ENCODE measurements at places on chromosomes 1 and 21.
A peak's percentile ranks its signal among the peaks of the same experiment; 100 is the strongest.

DNA sequence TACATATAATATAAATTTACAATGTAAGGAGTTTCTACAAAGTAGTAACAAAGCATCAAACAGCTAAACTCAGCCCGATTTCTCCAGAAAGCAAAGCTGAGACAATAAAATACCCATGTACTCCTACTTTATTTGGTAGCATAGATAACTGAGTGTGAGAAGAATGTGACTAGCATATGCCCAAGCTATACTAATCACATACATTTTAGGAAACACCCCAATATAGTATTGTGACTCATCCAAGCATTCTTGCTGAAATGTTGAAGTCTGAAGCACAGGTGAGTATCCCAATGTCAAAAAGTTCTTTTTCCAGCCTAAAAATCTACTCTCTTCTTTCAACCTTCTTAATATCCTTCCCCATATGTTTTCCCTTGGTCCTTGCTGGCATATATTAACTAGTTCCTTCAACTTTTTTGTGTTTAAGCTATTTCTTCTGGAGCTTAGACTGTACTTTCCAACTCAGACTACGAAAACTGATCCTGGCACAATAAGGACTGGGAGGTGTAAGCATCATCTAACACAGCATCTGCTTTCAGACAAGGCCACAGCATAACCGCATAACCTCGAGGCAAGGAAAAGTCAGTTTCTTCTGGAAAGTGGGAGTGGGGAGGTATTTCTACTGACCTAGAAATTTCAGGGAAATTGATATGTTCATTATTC is 163.0 kb upstream of the RNPC3 start:
- DNase-seq, result no peak

DNA sequence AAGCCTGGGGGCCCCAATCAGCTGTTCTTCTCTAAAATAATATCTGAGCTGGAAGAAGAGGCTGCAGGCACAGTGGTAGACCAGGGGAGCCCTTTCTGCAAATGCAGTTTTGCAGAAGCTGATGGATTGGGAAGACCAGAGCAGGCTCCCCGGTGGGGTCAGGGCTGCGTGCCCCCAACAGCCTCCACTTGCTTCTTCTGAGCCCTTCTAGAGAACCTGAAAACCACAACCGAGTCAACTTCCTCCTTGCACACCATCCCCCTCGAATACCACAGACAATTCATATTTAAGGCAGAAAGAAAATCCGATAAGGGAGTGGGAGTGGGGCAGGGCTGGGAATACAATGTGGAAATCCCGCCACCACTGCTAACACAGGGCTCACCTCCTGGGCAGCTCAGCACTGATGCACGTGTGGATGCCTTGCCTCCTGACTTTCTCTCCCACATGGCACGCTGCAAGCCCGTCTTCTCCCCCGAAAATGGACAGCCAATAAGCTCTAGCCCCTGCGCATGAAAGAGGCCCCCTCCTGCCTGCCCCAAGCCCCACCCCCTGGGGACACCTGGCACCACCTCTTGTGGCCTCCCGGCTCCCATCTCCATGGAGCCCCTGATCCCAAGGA is 25.4 kb upstream of the ALDH4A1 start:
- DNase-seq, result peak; percentile 61

- peak; percentile 29 for DNase-seq
Observed at GRCh38 chr1:42340093-42340492, 5.1 kb upstream of the FOXJ3 start.

DNA sequence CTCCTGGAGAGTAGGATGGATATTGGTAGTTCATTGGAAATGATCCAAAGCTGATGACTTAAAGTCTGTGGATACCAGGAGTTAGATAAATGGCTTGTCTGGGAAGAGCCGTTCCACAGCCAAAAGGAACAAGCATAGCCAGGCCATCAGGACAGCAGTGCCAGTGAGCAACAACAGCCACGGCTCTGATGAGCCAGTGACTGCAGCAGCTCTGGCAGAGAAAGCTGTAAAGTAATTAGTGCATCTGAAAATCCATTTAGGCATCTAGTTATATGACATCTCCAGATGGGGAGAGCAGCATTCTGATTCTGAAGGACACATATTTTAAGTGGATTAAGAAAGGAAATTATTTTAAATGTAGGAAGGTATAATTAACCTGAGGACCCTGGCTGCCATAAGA is 256.2 kb upstream of the PLXNA2 start:
- DNase-seq, result no peak

GRCh38 chr1:51950701-51951100 is 39.8 kb downstream of the RAB3B start:
- DNase-seq, result peak; percentile 33

GRCh38 chr1:40788561-40789341 is 5.2 kb downstream of the KCNQ4 start:
- DNase-seq, result no peak

GRCh38 chr1:7821282-7821681 is 31.6 kb downstream of the UTS2 start:
- no peak for DNase-seq

- peak; percentile 65 for DNase-seq
Observed at GRCh38 chr21:43639470-43640353, 19.6 kb downstream of the HSF2BP start.

- DNase-seq, result no peak
Observed at GRCh38 chr21:9735421-9735961, 785.9 kb upstream of the TPTE start.

- DNase-seq, result peak; percentile 27
Observed at GRCh38 chr1:190373705-190374336, 103.8 kb downstream of the BRINP3 start.

GRCh38 chr1:224406216-224406615 is 28.4 kb downstream of the WDR26 start:
- DNase-seq, result peak; percentile 44

DNA sequence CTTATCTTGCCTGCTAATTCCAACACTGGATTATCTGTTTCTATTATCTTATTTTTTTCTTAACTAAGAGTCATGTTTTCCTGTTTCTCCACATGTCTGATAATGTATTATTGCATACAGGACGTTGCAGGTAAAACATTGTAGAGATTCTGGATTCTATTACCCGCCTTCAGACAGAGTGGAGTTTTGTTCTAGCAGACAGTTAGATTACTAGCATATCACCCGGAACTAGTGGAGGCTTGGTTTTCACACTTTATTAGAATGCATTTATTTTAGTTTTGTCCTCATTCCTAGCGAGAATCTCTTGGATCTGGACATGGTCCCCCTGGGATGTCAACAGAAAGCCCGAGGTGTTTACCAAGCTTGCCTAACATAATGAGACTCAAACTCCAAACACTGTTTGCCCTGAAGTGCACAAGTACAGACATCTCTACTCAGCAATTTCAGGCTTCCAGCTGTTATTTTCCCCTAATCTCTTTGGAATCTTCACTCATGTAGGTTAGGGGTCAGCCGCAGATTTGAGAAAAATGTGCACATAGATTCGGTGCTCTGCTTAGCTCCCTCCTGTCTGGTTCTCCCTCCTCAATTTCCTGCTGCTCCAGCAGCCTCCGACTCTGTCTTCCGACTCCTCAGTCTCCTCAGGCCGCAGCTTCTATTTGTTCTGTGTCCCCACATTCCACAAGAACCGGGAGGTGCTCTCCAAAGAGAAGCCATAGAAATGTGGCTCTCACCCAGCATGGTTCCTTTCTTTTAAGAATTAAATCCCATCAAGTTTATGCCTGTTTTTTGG is 36.8 kb upstream of the PTPRF start:
- peak; percentile 18 for DNase-seq

DNA sequence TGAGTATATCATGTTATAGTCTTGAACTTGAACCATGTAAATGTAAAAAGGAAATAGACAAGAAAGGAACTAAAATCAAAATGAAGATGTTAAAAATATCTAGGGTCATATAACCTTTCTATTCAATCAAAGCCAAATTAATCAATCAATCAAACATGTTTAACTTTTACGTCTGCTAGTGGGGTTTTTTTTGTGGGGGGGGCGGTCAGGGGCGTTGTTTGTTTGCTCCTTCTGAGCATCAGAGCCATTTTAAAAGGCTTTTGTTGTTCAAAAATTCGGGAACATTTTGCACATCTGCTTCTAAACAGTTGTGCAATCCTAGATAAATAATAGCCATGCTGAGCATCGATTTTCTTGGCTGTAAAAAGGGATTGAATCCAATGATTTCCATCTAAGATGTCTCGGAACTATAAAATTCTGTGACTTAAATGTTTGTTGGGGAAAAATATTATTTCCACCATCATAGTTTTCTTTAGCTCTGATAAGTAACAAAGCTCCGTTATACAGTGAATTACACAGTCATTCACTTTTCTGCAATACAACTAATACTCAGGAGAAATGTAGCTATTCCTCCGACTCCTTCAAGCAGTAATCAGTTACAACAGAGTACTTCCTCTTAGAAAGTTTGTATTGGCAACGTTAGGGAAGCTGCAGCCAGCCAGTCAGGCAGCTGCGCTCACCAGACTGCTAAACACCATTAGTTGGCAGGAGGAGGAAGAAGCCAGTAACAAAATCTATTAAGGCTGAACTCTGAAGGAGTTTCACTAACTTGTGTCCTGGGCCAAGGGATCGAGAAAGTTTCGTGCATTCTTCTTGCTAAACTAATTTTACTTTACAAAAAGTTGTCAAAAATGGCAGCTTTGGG is 2.2 kb downstream of the SPATA6 start:
- DNase-seq, result peak; percentile 40

DNA sequence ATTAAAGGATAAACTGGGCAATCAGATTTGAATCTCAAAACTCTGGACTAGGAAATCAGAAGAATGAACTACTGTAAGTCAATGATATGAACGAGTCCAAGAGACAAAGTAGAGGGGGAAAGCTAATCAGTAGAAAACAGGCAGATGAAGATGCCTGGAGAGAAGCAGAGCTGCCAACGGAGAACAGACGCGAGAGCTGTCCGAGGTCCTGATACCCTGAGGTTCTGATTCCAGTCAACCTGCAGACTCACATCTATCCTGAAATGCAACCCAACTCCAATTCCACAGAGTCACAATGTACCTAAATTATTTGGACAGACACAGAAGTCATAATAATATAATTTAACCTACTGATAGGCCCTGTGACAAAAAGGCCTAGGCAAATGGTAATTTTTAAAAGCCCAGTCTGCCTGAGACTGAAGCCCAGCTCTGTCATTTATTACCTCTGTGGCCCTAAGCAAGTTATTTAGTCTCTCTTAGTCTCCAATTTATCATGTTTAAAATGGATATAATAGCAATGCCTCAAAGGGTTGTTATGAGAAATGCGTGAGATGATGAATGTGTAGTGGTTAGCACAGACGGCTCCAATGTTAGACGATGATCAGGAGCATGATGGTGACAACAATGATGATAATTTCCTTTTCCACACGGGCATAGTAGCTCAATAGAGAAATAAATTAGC is 33.4 kb downstream of the RGS7 start:
- peak; percentile 57 for DNase-seq

- peak; percentile 12 for DNase-seq
Observed at GRCh38 chr1:34267326-34267725, 90.6 kb downstream of the C1orf94 start.

GRCh38 chr1:45334308-45335245 is 5.4 kb upstream of the TOE1 start:
- DNase-seq, result no peak

DNA sequence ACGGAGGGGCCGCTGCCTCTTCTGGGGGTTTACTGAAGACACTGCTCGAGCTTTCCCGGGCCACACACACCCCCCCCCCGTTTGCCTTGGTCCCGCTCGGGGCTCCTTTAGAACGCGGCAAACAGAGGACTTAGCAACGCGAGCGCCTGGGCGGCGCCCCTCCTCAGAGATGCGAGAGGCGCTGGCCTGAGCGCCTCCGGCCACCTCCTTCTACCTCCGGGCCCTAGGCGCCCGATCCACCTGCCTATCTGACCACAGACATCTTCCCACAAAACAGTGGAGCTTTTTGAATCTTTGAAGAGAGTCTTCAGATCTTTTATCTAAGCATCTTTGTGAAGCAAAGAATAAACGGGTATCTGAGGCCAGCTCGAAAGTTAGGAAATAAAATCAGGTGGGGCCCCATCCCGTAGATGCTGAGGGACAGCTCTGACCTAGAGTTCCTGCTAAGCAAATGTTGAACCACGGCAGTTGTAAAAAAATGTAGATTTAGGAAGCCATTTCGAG is 436 bp upstream of the TTLL7 start:
- peak; percentile 82 for DNase-seq

- no peak for DNase-seq
Observed at GRCh38 chr21:14762734-14763694, 216.9 kb upstream of the SAMSN1 start.

GRCh38 chr21:29771491-29772066 is 168.2 kb downstream of the GRIK1 start:
- DNase-seq, result no peak

DNA sequence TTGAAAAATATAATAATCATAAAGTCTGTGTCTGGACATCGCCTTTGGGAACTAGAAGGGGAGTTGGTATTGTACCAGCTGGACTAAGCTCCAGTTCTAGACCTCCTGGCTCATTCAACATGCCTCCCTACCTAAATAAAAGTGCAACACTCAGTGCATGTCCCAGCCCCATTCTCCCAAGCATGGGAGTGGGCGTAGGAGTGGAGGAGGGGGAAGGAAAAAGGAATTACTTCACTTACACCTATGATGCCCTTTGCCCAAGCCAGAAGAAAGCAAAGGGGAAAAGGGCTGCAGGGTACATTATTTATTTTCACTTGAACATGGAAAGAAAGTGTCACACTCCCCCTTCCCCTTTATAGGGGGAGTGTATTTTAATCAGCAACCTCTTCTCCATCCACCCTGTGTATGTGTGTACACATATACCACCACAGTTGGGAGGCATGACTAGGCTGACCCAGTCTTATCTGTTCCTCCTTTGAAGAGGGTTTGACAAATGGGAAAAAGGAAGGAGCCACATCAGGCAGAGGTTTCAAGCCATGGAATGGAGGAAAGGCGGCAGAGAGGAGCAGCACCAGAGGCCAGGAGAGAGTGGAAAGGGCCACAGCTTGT is 3.2 kb downstream of the NIT1 start:
- no peak for DNase-seq

DNA sequence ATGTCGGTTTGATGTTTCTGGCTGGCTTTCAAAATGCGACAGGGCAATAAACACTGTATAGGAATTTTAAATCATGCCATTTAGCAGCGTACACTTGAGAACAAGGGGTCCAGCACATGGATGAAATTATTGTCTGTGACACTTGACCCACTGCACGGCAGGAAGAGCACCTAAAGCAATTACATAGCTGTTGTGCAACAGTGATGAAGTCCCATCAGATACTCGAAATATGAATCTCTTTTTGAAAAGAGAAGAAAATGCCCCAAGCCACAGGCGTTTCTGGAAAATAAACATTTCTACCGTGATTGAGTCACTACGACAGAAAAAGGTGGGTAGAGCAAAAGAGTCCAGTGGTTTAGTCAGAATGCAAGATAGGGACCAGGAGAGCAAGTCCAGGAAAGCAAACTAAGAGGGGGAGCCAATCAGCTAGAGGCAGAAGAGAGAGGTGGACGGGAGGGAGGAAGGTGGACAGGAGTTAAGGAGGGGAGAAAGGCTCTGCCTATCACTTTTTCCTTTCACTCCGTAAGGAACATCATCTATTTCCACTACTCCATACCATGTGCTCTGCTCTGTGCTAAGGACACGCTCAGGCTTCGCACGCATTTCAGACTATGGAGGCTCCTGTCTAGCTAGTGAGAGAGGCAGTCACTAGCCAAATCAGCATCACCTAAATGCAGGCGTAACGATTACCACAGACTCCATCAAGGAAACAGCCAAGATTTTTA is 6.4 kb downstream of the DSCAM start:
- DNase-seq, result no peak
